ENCODE measurements at places on chromosomes 12 and 14. TPM values are rescaled to one million over a fixed set of nuclear protein-coding genes. Genes with fewer than 3 reads are reported as not detected.

GRCh38 chr12:15819644-15820437, 30.7 kb upstream of the EPS8 start:
- ATAC-seq, result no peak

- ATAC-seq, result no peak
Observed at GRCh38 chr12:52212701-52213563, 20.1 kb upstream of the KRT7 start.

GRCh38 chr14:106850913-106851825, 1324.8 kb downstream of the TMEM121 start:
- no peak for ATAC-seq

GRCh38 chr12:105190530-105190929, 45.4 kb downstream of the APPL2 start:
- no peak for ATAC-seq

GRCh38 chr12:30047516-30048254, 263.9 kb upstream of the TMTC1 start:
- no peak for ATAC-seq

GRCh38 chr12:43308776-43309175, 243.2 kb downstream of the ADAMTS20 start:
- ATAC-seq, result no peak

DNA sequence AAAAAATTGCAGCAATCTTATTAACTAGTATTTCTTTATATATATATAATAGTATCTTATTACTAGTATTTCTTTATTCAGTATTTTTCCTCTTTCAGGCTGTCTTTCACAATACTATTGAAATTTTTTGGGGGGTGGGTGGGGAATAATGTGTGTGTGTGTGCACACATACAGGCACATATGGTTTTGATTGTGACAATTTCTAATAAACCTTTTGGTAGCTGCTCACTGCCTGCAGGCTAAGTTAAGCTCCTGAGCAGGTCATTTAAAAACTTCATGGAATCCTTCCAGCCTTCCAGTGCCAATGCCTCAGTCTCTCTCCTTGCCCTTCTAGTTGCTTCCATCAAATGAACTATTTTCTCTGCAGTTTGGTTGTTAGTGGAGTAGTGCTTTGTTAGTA, 490.1 kb downstream of the PCNX1 start:
- no peak for ATAC-seq

DNA sequence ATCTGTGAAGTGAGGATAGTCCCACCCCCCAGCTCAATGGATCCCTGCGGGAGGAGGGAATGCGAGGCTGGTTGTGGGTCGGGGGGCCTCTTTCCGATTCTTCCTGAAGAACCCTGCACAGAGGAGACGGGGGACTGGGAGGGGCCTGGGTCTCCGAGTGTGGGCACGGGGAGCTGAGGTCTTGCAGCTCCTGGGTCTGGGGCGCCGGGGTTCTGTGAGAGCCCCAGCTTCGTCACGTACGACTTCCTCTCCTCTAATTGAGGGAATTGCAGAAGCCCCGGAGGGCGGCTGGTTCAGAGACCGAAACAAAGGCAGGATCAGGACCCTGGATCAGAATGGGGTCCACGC, 66.6 kb downstream of the DIO3 start:
- no peak for ATAC-seq

DNA sequence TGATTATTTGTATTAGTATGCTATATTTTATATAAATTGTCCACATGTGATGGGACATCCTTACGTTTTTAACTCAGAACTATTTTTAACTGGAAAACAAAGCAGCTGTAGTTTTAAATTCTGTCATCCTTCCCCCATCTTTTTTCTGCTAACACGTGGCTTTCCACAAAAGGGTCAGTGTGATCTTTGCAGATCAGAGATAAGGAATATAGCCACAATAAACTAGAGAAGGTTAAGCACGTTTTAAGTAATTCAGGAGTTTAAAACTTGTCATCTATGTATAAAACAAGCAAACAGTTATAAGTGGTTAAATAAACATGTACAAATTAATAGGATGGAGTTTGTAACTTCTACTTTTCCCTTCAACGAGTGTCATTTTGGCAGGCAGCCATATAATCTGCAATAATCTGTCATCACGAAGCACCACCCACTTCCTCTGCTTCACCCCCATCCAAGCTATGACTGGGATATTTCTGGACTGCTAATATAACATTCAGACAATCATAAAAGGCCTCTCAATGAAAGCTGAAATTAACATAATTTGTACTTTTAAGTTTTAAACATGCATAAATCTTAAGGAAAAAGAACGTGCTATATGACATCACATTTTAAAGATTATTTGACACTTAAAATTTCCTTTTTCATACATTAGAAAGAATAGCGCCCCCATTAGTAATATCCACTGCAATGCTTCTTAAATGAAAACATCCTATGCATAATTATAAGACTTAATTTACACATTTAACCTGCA, 15.3 kb downstream of the TAOK3 start:
- peak; percentile 73 for ATAC-seq

DNA sequence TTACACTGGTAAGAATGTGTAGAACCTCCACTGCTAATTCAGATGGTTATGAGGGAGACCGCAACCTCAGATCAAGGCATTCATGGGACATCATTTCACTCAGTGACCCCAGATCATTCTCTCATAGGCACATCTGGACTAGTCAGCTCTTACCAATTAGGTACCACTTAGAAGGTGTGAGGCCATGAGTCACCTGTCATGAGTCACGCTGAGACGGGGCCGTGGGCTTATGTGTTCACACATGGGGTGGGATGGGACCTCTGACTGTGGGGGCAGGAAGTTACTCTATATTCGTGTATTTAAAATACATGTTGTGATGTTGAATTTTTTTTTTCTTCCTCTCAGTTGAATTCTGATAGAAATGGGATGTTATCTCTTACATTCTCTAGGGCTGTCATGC, 55.9 kb downstream of the CCDC92 start:
- ATAC-seq, result peak; percentile 100

- ATAC-seq, result no peak
Observed at GRCh38 chr12:108793756-108794441, 62.6 kb upstream of the CORO1C start.

GRCh38 chr14:81990312-81990761, 456.7 kb upstream of the SEL1L start:
- ATAC-seq, result no peak

DNA sequence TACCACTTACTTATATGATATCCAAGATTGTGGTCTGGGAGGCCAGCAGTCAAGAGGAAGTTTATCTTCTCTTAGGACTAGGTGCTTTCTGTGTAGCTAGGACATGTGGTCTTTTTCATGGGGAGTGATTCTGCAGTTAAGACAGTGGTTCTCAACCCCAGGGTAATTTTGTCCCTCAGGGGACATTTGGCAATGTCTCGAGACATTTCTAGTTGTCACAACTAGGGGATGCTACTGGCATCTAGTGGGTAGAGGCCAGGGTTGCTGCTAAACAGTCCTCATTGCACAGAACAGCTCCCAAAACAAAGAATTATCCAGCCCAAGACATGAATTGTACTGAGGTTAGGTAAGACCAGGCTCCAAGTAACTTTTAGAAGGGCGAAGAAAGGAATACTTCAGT, 20.0 kb downstream of the AMDHD1 start:
- ATAC-seq, result no peak

- ATAC-seq, result no peak
Observed at GRCh38 chr12:69966839-69967238, 141.8 kb downstream of the MYRFL start.

- no peak for ATAC-seq
Observed at GRCh38 chr12:39764944-39765560, 145.4 kb upstream of the ABCD2 start.

- ATAC-seq, result no peak
Observed at GRCh38 chr14:57611555-57612075, 118.0 kb upstream of the CCDC198 start.

- ATAC-seq, result peak; percentile 65
Observed at GRCh38 chr14:69660344-69661193, 49.2 kb downstream of the SUSD6 start.

DNA sequence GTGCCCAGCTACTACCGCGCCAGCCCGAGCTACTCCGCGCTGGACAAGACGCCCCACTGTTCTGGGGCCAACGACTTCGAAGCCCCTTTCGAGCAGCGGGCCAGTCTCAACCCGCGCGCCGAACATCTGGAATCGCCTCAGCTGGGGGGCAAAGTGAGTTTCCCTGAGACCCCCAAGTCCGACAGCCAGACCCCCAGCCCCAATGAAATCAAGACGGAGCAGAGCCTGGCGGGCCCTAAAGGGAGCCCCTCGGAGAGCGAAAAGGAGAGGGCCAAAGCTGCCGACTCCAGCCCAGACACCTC, 697 bp downstream of the HOXC10 start:
- no peak for ATAC-seq

DNA sequence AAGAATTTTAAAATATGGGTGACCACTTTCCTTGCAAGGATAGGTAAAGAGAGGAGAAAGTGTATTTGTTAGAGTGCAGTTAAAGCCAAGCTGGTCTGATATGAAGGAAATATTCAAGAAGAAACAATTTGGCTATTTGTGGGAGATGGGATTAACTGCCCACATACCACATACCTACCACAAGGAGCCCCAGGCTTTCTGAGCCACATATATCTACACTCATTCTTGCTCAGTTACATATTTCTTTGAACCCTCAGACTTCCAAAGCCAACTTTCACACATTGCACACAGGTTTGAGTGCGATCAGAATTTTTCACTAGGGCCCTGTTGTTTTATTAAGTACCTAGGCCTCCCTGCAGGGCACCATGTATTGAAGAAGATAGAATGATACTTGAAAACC, 330.2 kb downstream of the ZFP36L1 start:
- no peak for ATAC-seq

DNA sequence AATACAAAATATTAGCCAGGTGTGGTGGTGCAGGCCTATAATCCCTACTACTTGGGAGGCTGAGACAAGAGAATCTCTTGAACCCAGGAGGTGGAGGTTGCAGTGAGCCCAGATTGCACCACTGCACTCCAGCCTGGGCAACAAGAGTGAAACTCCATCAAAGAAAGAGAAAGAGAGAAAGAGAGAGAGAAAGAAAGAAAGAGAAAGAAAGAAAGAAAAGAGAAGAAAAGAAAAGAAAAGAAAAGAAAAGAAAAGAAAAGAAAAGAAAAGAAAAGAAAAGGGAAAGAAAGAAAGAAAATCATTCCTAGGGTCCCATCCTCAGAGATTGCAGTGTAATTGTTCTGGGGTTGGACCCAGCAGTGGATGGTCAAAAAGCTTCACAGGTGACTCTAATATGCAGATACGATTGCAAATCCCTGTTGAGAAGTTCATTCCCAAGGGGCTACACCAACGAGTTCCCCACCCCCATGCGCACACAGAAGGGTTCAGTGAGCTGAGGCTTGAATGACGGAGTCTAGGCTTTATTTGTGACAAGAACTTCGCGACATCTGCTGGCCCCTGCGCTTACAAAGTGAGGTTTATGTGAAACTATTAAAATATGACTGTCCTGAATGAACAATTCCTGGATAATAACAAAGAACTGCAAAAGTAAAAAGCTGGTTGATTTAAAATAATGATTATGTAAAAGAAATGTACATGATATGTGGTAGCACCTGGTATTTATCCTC, 17.4 kb upstream of the RNASE12 start:
- ATAC-seq, result no peak

DNA sequence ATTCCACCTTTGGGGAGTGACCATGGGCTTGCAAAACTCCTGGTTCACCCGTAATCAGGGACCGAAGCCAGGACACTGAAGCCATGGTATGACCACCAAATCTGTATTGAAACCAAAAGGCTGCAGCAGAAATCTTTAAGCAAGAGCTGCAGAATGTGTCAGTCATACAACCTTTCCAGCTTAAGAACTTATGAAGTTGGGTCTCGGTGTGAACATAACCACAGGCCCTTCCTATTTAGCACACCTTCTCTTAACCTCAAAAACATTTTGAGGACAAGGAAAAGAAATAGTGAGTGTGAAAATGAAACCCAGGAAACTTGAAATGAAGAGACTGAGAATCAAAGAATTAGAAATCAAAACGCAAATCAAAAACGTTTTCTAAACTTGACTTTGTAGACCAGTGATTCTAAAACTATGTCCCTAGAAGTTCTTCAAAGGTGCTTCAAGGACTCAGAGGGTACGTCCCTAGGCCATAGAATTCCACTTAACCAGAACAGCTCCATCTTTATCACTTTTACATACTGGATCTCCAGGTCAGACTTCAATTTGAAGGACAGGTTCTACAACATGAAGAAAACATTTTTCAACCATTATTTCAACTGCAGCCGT, 231.6 kb upstream of the GRIP1 start:
- ATAC-seq, result peak; percentile 64

GRCh38 chr12:45994736-45995135, 4.4 kb upstream of the SCAF11 start:
- ATAC-seq, result no peak

DNA sequence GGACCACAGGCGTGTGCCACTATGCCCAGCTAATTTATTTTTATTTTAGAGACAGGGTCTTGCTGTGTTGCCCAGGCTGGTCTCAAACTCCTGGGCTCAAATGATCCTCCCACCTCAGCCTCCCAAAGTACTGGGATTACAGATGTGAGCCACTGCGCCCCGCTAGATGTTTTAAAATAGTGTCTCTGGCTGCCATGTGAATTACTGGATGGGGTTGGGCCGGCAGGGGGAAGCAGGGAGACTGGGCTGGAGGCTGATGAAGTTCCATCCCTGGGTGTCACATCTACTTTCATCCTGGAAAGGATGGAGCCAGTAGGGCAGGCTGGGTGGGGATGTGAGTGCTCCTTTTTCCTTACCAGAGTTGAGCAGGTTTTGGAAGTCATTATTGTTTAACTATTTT, 46.1 kb downstream of the DNAH10 start:
- no peak for ATAC-seq

GRCh38 chr12:110316861-110317260, 35.8 kb downstream of the ATP2A2 start:
- ATAC-seq, result peak; percentile 48

DNA sequence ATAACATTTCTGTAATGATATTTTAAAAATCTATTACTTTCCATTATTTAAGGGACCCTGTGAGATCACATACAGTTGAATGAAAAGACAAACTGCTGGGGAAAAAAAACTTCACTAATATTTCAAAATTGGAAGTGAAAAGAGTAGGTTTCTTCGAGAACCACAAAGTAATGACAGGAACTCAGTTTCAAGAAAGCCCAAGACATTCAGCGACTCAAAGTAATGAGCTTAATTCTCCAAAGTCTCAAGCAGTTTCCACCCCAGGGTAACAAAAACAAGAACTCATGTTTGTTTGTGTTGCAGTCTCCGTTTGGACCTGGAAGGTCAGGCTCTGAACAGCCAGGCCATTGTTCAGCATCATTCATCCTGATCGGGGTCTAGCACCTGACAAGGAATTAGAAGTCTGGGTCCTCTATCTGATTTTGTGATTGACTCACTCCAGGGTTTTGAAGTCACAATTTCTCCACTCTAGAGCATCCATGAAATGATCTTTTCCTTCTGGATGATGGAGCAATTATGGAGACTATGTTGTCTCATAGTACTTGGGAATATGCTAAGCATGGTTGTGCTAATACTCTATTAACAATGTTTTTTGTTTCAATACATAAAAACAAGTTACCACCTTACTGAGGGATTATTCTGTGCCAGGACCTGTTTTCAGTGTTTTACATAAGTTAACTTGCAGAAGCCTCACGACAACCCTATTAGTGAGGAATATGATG, 126.9 kb downstream of the SLC25A21 start:
- ATAC-seq, result no peak

PWP1 gene
- 72.3 TPM for total RNA-seq

SLC25A29 gene
- total RNA-seq, result 3.8 TPM

TESPA1 gene
- 91.7 TPM for total RNA-seq

INSM2 gene
- not detected for total RNA-seq

EIF2S3B gene
- total RNA-seq, result 0.26 TPM

BEGAIN gene
- 2.4 TPM for total RNA-seq

CCDC184 gene
- total RNA-seq, result 0.69 TPM

CATSPERB gene
- 0.52 TPM for total RNA-seq

YLPM1 gene
- total RNA-seq, result 59.0 TPM

SDSL gene
- 0.69 TPM for total RNA-seq

SNRPF gene
- 35.0 TPM for total RNA-seq

KLHDC2 gene
- total RNA-seq, result 14.4 TPM

Measured in activated T-helper 17 cell treated with anti-CD3 and anti-CD28 coated beads, Interleukin-2, amount 50 U/mL, for 72 hours (primary cell).